ENCODE measurements at places on chromosomes 5 and 9. TPM values are rescaled to one million over a fixed set of nuclear protein-coding genes. Genes with fewer than 3 reads are reported as not detected.
A peak's percentile ranks its signal among the peaks of the same experiment; 100 is the strongest.

SLC6A19 gene
- under 0.01 TPM for total RNA-seq

GRCh38 chr5:112630246-112631009 is 107.3 kb upstream of the APC start:
- no peak for DNase-seq

DNA sequence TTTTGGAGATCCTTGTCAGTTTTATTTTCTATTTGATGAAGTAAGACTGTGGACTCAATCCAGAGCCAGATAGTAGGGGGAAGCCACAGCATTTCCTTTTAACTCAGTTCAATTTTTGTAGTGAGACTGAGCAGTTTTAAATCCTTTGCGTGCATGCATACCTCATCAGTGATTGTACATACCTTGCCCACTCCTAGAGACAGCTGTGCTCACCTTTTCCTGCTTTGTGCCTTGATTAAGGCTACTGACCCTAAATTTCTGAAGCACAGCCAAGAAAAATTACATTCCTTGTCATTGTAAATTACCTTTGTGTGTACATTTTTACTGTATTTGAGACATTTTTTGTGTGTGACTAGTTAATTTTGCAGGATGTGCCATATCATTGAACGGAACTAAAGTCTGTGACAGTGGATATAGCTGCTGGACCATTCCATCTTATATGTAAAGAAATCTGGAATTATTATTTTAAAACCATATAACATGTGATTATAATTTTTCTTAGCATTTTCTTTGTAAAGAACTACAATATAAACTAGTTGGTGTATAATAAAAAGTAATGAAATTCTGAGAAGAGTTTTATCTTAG is 17.8 kb downstream of the DIMT1 start:
- DNase-seq, result no peak

- DNase-seq, result peak; percentile 5
These were observed 219.6 kb downstream of the CTNND2 start for GRCh38 chr5:11684607-11685006.

- no peak for DNase-seq
These were observed 18.1 kb downstream of the ADAMTS2 start for GRCh38 chr5:179327021-179327735.

- DNase-seq, result no peak
These were observed 18.1 kb downstream of the GSN start for GRCh38 chr9:121285835-121286687.

DNA sequence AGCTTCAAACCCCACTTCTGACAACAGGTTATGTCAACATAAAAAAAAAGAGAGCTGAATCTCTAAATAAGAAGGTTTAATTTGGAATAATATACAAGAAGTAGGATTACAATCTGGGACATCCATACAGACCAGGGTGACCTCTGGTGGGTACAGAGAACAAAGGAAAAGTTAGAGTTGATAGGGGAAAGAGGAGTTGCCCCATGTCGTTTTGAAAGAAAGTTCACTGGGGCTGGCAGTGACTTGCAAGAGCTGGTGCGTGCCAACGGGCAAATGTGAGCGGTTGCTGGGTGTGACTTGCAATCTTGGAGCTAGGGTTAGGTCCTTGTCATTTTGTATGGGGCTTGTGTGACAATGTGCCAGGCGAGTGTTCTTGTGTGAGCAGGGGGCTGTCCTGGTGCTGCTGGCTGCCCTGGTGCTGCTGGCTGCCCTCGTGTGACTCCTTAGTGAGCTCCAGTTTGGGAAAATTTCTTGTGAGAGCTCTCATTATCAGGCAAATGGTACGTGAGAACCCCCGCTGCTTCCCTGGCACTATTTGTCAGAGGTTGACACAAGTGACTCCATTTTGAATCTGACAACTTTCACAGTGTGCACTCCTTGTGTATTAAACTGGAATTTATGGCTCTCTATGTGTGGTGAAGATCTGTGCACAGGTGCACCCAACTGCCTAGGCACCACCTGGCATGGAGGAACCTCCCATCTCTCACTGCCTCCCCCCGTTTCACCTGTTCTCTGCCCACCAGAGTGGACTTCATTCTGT is 69.8 kb downstream of the UBE2QL1 start:
- no peak for DNase-seq

ANAPC2 gene
- 59.8 TPM for total RNA-seq

GRCh38 chr5:154287136-154287535 is 96.6 kb downstream of the GALNT10 start:
- DNase-seq, result peak; percentile 18

NDST1 gene
- 12.9 TPM for total RNA-seq

IL33 gene
- total RNA-seq, result not detected

- DNase-seq, result no peak
These were observed at the start of gene FBXL7 for GRCh38 chr5:15499528-15500324. FBXL7 (plus strand) TSS chr5:15500180.

DNA sequence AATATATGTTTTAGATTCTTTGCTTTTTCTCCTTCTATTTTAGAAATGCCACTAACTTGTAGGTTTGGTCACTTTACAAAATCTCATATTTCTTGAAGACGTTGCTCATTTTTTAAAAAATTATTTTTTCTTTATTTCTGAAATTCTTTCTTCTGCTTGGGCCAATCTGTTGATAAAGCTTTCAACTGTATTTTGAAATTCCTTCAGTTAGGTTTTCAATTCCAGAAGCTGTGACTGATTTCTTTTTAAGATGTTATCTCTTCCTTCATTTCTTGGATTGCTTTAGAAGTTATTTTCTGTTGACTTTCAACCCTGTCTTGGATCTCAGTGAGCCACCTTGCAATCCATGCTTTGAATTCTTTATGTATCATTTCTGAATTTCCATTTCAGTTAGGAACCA is 64.2 kb downstream of the SLC25A46 start:
- no peak for DNase-seq

GRCh38 chr5:60232036-60232795 is 338.7 kb upstream of the PDE4D start:
- DNase-seq, result no peak

GRCh38 chr5:97096191-97096590 is 46.2 kb downstream of the LIX1 start:
- no peak for DNase-seq

TMEM252 gene
- not detected for total RNA-seq

- no peak for DNase-seq
These were observed 317.0 kb upstream of the RPS23 start for GRCh38 chr5:82595113-82595512.

DNA sequence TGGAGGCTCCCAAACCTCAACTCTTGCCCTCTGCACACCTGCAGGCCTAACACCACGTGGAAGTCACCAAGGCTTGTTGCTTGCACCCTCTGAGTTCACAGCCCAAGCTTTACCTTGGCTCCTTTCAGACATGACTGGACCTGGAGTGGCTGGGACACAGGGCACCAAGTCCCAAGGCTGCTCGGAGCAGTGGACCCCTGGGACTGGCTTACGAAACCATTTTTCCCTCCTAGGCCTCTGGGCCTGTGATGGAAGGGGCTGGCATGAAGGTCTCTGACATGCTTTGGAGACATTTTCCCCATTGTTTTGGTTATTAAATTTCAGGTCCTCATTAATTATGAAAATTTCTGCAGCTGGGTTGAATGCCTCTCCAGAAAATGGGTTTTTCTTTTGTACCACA is 994.4 kb upstream of the NUDT12 start:
- no peak for DNase-seq

SUSD1 gene
- total RNA-seq, result 27.2 TPM

TMEM174 gene
- total RNA-seq, result not detected

DNA sequence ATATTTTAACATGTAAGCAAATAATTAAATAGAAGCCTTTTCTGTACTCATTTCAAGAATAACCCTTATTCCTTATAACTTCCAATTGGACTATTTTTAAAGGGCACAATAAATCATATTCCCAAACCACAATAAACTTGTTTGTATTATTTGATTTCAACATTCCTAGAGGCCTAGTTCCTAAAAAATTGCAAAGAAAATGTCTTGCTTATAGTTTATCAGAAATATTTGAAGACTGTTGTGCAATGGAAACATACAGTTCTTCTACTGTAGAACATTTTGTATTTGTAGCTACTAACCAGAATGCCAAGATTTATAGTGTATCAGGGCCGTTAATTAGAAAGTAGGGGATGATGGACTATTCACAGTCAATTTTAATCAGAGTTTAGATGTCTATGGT is 1037.0 kb upstream of the CDH18 start:
- DNase-seq, result no peak

LCN9 gene
- total RNA-seq, result not detected

- no peak for DNase-seq
These were observed 5.6 kb downstream of the P4HA2 start for GRCh38 chr5:132221781-132222648.

DNA sequence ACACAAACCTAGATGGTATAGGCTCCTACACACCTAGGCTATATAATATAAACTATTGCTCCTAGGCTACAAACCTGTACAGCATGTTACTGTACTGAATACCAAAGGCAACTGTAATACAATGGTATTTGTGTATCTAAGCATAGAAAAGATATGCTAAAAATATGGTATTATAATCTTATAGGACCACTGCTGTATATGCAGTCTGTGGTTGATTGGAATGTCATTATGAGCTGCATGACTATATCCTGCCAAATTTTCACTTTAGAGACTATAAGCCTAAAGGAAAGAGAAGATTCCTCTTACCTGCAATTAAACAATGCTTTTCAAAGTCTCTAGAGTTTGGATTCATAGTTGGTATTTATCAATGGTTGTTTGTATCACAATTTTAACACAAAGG is 24.7 kb upstream of the ACOT12 start:
- no peak for DNase-seq

DNA sequence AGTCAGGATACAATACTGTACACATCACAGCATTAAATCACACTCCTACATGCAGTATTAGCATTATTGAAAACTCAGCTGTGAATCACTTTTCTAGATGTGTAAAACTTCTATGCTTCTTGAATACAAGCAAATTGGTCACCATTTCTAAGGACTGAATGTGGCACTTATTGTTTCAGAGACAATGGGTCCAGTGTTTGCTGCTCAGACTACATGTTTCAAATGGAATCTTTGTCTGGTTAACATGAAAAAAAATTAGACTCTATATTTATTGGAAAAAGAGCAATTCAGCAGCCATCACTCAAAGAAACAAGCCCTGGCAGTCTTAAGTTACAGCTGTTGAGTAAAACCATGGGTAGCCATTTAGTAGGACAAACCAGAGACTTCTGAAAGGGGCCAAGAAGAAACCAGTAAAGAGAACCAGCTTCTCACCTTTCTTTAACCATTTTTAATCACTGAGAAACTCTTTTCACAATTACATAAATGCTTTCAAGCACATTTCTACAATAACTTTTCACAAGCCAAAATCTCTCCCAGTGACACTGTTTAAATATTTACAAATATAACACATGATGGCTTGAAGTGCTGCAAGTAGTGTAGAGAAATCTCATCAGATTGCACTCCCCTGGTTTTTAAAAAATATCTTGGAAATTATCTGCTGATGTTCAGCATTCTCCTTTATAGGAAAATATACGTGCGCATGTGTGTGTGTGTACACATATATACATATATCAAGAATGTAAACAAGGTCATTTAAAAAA is 35.2 kb downstream of the OR2K2 start:
- no peak for DNase-seq

GRCh38 chr9:100216178-100216787 is 117.2 kb downstream of the INVS start:
- peak; percentile 45 for DNase-seq

MYORG gene
- total RNA-seq, result 1.3 TPM

GRCh38 chr5:2890011-2890410 is 138.5 kb upstream of the IRX2 start:
- no peak for DNase-seq

GRCh38 chr5:136679233-136679632 is 313.9 kb upstream of the TRPC7 start:
- DNase-seq, result peak; percentile 55

FYB1 gene
- 1.6 TPM for total RNA-seq

GRCh38 chr5:75052192-75053053 is at the start of gene GCNT4:
GCNT4 (minus strand) TSS chr5:75052558; CDS start chr5:75030037, 22,521 bp downstream.
- DNase-seq, result no peak

- no peak for DNase-seq
These were observed 157.8 kb upstream of the NR4A3 start for GRCh38 chr9:99663856-99664255.

GRCh38 chr5:151022511-151023018 is 2.2 kb downstream of the GPX3 start:
- DNase-seq, result no peak

- DNase-seq, result no peak
These were observed 165.3 kb downstream of the NFIB start for GRCh38 chr9:14148501-14149103.
